ENCODE measurements at places on chromosomes 1 and 21.

- DNase-seq: no peak
Measured at GRCh38 chr1:202149566-202149965, 5.0 kb upstream of the ARL8A start.

DNA sequence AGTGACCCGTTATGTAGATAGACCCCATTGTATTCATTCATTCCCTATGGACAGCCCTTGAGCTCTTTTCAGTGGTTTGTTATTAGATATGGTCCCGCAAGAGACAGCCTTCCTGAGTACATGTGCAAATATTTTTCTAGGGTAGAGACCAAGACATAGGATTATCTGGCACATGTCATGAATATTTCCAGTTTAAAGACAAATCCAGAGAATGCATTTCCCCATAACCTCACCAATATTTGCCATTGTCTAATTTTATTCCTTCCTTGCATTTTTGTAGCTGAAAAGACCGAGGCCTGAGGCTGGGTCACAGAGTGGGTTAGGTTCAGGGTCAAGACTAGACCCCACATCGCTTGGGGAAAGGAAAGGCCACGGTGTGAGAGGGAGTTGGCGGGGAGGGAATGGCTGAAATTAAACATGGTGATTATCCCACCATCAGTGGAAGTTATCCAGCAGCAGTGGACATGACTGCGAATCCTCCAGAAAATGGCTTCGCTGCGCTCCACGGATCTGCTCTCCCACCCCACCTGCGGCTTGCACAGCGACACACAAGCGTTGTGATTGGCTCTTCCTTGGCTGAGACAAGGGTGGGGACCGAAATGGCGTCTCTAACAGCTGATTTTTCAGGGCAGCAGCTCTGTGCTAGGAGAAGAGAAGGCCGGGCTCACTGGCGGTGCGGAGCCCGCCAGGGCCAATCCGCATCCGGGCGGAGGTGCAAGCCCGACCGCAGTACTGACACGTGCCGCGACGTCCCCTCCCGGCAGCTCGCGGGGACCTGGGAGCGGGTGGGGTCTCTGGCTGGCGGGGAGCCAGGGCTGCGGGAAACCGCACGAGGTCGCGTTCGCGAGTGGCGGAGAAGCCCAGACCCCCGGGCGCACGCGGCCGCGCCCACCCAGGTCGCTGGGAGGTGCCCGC lies 16.1 kb upstream of the STMN1 start:
- DNase-seq: peak; percentile 40

DNA sequence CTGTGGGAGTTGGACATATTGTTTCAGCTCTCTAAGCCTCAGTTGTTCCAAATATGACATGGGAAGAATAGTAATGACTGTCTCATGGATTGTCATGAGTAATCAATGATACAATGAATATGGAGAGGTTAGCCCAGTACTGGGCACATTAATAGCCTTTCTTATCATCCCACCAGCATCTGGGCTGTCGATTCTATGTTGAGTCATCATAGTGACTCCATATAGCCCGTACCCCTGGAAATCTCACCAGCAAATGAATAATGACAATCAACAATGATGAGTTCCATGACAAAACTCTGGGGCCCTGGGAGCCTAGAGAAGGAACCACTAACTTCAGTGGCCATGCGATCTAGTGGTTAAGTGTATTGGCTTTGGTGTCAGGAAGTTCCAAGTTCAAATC lies 39.7 kb upstream of the GJB5 start:
- DNase-seq: no peak

DNA sequence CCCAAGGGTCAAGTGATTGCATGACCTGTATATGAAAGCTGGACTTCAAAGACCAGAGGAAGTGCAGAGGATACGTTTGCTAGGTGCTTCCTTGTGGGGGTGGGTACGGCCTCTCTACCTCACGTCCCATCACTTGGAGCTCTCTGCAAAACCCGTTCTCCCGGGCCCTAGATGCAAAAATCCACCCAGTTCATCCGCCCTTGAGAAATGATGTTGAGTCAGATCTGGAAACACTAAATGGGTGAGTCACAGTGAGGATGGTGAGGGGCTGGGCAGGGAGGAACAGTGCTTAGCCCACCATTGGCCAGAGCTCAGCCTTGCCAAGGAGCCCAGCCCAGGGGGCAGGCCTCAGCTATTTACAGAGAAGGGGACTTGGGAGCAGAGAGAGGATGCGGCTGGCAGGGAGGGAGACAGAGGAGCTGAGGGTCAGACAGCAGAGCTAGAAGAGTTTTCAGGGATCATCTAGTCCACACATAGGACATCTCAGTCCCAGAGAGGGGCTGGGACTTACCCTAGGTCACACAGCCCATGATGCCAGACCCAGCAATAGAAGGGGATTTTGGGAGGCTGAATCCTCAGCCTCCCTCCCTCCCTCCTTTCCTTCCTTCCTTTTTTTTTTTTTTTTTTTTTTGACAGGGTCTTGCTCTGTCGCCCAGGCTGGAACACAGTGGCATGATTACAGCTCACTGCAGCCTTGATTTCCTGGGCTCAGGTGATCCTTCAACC lies 14.6 kb downstream of the ARHGEF10L start:
- DNase-seq: no peak

GRCh38 chr1:210344706-210345105 lies 16.0 kb downstream of the HHAT start:
- DNase-seq: no peak

GRCh38 chr1:33117440-33118085 lies 36.6 kb downstream of the AZIN2 start:
- no peak for DNase-seq

DNA sequence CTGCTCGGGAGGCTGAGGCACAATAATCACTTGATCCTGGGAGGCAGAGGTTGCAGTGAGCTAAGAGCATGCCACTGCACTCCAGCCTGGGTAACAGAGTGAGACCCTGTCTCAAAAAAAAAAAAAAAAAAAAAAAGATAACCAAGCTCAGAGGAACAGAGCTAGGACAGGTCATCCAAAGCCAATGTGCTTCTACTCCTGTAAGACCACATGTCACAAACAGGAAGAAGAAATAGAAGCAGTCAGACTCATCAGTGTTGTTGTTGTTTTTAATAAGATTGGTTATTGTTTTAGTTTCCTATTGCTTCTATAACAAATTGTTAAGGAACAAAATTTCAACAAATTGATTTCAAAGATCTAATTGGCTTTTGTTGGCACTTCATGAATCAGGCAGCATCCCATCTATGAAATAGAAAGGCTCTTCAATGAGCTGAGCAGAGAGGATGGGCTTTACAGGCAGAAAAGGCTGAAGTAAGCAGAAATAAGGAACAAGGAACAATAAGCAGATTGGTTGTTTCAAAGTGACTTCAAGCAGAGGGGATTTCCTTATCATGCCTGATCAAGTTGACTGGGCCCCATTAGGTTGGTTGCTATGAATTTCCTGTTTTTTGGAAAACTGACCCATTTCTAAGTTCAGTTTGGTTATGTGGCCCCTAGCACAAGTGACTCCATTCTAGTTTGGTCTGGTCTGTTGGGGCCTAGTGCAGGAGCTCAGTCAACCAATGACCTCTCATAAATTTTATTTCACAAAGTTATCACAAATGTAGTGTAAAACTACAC lies 6.0 kb upstream of the AKNAD1 start:
- DNase-seq: no peak

DNA sequence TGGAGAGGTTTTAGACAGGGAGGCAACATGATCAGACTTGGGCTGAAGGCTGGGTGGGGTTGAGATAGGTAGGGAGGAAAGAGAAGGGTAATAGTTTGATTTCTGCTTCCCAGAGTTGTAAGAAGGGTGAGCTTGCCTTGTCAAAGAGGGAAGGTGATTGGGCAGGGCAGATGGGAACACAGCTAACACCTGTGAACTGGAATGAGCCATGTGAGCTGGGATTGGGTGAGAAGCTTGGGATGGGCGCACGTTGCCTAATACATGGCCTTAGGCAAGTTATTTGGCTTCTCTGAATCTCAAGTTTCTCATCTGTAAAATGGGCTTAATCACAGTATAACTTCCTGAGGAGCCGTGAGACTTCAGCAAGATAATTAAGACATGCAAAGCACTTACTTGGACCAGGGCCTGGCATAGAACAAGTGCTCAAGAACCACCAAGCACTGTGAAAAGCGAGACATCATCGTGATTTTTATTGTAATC lies 33.8 kb upstream of the ID3 start:
- DNase-seq: no peak

DNA sequence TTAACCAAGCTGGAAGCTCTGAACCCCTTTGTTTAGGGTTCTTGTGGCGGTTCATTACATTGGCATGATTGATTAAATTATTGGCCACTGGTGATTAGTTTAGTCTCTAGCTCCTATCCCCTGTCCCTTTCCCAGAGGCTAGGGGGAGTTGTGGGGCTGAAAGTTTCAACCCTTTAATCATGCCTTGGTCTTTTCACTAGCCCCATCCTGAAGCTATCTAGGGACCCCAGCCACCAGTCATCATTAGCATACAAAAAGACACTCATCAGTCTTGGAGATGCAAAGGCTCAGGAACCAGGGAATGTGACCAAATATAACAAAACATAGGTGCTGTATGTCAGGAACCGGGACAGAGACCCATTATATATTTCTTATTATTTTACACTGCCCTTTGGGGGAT lies 34.7 kb upstream of the SNX27 start:
- DNase-seq: no peak

GRCh38 chr1:158818560-158818959 lies 12.6 kb upstream of the MNDA start:
- no peak for DNase-seq

DNA sequence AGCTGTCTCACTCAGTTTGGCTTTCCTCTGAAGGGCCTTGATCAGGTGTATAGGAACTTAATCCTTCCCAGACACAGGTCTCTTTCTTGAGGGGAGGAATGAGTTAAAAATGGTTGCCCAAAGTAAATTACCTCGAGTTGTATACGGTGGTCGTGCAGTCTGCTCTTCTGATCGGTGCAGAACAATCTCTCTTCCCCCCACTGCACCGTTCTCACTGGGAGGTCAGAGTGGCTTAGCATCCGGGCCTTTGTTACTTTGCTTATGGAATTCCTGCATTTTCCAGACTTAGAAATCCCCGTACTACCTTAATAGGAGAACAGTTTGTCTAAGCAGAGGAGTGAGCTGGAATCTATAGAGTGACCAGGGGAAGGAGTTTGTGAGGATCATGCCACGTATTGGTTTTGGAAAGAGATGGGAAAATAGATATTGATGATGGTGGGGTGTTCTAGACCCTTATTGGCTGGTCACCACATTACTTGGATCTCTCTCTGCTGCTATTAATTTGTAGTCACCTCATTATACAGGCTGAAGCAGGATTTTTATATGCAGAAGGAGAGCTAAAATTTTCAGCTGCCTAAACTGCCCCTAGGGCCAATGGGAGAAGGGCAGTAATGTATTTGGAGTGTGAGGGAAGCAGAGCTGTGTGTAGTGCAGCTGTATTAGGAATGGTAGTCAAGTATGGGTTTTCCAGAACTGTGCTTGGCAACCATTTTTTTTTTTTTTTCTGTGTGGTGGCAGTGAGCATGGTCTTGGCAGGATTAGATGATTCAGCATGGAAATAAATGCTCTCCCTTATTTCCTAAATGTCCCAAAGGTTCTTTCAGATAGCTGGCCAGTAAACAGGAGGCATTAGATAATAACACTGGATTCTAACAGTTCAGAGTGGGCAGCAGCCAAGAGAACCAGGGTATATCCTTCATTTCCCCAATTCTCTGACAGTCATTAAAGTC lies 81.5 kb downstream of the NDUFS5 start:
- no peak for DNase-seq

DNA sequence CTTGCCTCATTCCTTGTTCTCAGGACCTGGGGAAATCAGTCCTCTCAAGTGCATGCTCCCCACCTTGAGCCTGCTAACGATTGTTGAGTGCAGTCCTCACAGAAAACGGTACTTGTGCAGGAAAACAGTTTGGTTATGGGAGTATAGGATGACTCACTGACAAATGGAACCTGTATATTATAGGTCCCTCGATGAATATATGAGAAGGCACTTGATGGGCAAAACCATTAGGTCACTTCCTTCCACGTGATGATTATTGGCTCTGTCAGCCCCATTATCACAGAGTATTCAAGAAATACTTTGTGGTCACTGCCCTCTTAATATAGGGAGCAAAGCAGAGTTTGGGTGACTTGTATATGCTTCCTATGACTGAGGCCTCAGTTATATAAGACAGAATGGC lies 6.2 kb downstream of the CCDC17 start:
- no peak for DNase-seq

- DNase-seq: no peak
Measured at GRCh38 chr21:38590449-38591217, 92.4 kb upstream of the ERG start.

DNA sequence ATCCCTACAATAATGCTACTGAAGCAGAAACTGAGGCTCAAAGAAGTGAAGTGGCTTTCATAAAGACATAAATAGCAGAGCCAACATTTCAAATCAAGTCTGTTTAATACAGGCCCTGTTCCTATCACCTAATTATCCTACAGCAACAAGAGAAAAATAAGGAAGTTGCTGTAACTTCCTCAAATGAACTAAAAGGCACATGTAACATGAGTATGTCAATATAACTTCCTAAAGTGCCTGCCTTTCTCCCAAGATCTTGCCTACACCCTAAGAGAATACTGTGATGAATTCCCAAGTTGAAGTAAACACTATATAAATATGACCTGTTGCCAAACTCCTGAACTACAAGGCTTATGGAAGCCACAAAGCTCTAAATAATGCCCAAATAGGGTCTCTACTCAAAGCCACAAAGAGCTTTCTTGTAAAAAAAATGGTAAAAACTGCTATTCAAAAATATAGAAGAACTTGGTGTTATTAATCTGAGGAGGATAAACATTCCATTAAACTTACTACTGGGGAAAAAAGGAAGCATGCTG lies 8.6 kb downstream of the BEND5 start:
- no peak for DNase-seq

DNA sequence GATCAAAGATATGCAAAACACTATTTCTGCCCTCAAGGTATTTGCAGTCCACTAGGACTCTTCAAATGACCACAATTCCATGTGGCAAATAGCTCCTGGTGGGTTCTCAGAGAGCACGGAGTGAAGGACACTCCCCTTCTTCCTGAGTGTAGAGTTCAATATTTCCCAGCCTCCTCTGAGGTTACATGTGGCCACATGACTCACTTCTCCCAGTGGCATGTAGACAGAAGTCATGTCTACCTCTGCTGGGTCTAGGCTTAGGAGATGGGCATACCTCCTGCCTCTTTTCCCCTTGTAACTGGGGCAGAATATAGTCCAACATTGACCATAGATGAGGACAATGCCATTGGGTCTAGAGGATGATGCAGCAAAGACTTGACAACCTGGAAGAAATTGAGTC lies 191.4 kb downstream of the MIS18A start:
- DNase-seq: no peak

DNA sequence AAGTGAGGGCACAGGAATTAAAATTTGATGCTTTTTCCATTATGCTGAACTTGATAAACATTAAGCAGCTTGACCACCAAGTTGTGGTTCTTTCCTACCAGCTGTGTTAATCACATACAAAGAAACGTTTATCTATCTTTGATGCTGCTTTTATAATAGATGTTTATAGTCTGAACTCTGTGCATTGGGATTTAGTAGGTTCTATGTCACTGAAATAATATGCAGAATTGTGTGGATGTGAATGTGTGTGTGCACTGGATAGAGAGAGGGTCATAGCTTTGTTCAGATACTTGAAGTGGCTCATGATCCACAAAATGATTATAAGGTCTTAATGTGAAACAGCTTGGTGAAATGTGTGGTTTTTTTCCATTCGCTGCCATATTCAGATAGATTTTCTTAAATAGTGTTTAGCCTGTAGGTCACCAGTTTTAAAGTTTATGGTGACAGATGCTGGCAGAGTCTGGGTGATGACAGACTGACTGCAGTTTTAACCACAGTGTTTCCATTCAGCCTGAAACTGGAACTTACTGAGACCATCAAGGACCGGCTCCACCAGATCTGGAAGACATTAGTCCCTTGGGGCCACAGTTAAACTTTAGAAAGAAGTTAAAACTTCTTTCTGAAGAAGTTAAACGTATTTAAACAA lies 10.2 kb downstream of the DDI2 start:
- no peak for DNase-seq

- no peak for DNase-seq
Measured at GRCh38 chr21:43758811-43759210, 17.3 kb downstream of the CSTB start.
